ENCODE measurements at places on chromosomes 5 and 9.
A peak's percentile ranks its signal among the peaks of the same experiment; 100 is the strongest.

DNA sequence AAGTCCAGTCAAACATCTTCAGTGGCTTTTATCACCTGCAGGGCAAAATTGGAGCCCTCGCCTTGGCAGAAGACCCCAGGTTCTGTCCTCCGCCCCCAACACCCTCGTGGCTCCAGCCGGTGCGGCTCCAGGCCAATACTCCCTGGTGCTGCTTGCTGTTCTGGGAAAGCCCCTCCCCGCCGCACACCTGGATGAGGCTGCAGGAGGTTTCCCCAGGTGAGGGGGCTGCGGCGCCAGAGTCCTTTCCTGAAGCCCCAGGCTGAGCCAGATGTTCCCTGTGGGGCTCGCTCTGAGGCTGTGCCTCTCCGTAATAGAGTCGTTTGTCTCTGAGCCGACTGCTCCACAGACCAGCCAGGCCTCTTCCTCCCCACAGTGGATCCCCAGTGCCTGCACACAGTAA, 375.4 kb upstream of the IRX1 start:
- DNase-seq: no peak

- DNase-seq: no peak
Measured at GRCh38 chr5:167880420-167880819, 411.0 kb upstream of the WWC1 start.

DNA sequence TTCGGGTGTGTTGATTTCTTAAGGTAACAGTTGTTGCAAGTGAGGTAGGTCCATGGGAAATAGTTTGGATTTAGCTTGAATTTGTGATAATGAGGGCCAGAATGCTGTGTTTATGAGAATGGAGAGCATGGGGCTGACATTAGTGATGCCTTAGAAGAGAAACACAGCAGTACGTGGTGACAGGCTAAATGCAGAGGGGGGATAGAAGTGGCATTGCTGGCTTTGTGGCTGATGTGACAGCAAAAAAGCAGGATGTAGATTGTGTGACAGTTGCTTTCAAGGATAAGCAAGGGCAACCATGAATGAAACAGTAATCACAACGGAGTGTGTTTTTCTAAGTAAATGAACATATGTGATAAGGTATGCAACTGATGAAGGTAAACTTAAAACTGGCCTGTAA, 103.4 kb upstream of the SGCD start:
- no peak for DNase-seq

DNA sequence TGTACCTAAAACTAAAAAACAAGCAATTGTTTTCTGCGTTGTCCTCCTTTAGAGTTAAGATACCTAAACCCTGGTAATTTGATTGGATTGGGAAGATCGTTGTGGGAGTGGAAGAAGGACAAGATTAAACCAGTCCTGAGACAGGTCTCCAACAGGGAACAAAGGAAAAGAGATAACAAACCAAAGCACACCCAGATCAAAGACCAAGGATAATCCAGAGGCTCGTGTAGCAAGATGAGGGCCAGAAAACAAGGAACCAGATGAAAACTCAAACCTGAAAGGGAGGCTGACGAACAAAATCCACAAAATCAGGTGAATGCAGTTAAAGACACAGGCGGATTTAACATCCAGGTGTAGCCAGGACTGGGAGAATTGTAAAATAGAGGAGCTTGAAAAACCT, 618.1 kb downstream of the SLCO4C1 start:
- no peak for DNase-seq

- DNase-seq: peak; percentile 80
Measured at GRCh38 chr5:64784451-64785025, 15.8 kb downstream of the CWC27 start.

DNA sequence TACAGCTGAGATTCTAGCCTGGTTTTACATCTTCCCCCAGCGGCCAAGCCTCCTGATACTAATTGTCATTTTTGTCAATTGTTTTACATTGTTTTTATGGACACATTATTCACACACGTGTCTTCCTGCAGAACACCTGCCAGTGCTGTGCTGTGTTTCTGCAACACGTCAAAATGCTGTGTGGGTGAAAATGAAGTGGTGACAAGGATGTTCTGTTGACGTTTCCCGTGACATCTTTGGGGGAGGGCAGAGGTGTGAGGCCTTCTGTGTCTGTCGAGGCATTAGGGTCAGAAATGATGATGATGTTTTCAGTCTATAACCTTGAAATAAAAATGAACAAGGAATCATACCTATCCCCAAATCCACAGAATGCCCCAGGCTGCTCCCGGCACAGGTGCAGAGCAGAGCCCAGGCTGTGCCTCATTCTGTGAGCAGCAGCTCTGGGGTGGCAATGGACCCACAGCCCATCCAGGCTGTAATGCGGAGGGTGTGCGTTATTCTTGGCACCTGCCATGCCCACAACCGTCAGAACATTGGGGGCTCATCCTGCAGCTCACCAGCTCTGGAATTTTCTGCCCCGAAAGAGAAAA, 23.6 kb upstream of the CEP72 start:
- no peak for DNase-seq

GRCh38 chr5:156021866-156022265, 305.1 kb upstream of the SGCD start:
- no peak for DNase-seq

GRCh38 chr5:170269579-170269978, 28.0 kb downstream of the LCP2 start:
- no peak for DNase-seq

- no peak for DNase-seq
Measured at GRCh38 chr9:16710888-16711287, 159.6 kb downstream of the BNC2 start.
